ENCODE measurements at places on chromosomes 1 and 21. TPM values are rescaled to one million over a fixed set of nuclear protein-coding genes. Genes with fewer than 3 reads are reported as not detected.

Gene OR2L3
- total RNA-seq, result not detected

Gene DNAI4
- 4.1 TPM for total RNA-seq

Gene PDZK1
- total RNA-seq, result not detected

Gene DAP3
- 104 TPM for total RNA-seq

Gene LCE3D
- not detected for total RNA-seq

Gene DEDD
- total RNA-seq, result 18.0 TPM

Gene CDCA8
- 0.60 TPM for total RNA-seq

Gene SYNC
- total RNA-seq, result 80.6 TPM

Gene FRRS1
- 16.6 TPM for total RNA-seq

Gene ITGB2
- total RNA-seq, result 0.12 TPM

Gene TLR5
- total RNA-seq, result 0.17 TPM

Gene KCNAB2
- 8.3 TPM for total RNA-seq
